ENCODE measurements at places on chromosomes 1 and 21.
A peak's percentile ranks its signal among the peaks of the same experiment; 100 is the strongest.

GRCh38 chr21:25938658-25939395 lies 204.1 kb downstream of the GABPA start:
- DNase-seq: no peak

- DNase-seq: no peak
Observed at GRCh38 chr1:214124915-214125314, 137.1 kb downstream of the PROX1 start.

DNA sequence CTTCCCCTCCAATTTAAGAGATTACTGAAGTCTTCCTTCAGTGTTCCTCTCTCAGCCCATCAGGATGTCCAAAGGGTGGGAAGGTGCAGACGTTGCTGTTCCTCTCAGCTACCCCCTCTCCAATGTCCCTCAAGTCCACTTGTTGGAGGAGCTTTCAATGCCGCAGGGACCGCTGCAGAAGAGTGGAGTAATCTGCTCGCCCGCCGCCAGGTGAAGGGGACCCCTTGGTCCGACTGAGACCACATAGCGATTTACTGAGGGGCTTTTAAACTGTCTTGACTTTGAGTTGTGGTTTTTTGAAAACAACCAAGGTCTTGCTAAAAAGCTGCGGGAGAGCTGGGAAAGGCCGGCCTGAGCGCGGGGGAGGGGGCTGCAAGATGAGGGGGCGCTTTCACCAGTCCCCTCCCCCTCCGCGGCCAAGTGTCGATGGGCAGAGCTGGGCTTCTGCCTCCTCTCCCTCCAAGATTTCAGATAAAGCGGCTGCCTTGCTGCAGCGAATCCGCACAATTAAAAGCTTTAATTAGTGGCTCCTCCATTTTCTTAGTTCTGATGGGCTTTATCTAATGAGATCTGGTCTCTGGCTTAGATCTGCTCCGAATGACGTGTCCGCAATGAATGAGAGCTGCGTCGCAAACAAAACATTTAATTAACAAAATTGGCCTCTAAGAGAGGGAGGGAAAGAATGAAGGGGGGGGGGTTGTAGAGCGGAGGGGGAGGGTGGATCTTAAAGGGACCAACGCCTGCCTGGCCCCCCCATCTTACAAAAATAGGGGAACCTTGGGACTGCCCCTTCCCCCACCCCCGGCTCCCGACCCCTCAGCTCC lies 5.9 kb downstream of the LMO4 start:
- no peak for DNase-seq

GRCh38 chr1:228992907-228993535 lies 257.7 kb downstream of the RHOU start:
- DNase-seq: no peak

GRCh38 chr1:77350012-77350770 lies 68.4 kb downstream of the AK5 start:
- no peak for DNase-seq

DNA sequence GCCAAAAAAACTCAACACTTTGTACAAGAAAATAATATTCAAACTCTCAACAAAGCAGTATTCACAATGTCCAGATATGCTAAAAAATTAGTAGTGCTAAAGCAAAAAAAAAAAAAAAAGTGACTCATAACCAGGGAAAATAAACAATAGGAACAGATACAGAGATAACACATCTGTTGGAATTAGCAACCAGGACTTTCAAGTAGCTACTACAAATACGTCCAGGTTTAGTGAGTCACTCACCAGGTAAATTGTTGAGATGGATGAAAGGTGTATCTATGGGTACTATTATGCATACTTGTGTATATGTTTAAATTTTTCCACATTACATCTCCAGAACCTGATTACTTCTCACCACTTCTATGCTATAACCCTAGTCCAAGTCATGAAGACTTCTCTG lies 144.8 kb upstream of the SLC35F3 start:
- DNase-seq: no peak

DNA sequence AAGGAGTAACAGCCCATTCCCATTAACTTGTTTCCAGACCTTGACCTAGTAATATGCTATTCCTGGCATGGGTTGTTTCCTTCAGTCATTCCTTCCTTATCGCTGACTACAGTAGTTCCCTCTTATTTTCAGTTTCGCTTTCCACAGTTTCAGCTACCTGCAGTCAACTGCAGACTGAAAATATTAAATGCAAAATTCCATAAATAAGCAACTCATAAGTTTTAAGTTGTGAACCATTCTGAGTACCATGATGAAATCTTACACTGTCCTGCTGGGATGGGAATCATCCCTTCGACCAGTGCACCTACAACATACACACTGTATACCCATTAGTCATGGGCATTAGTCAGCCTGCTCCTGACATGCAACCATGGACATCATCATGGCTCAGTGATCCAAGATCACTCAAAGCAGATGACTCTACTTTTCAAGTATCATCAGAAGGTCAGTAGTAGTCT lies 66.7 kb downstream of the CCDC30 start:
- DNase-seq: peak; percentile 3

- no peak for DNase-seq
Observed at GRCh38 chr1:158163000-158163947, 17.4 kb upstream of the CD1D start.

GRCh38 chr1:28260803-28261174 lies 1.5 kb downstream of the SESN2 start:
- DNase-seq: no peak

GRCh38 chr1:29478879-29479278 lies 242.6 kb downstream of the PTPRU start:
- no peak for DNase-seq

DNA sequence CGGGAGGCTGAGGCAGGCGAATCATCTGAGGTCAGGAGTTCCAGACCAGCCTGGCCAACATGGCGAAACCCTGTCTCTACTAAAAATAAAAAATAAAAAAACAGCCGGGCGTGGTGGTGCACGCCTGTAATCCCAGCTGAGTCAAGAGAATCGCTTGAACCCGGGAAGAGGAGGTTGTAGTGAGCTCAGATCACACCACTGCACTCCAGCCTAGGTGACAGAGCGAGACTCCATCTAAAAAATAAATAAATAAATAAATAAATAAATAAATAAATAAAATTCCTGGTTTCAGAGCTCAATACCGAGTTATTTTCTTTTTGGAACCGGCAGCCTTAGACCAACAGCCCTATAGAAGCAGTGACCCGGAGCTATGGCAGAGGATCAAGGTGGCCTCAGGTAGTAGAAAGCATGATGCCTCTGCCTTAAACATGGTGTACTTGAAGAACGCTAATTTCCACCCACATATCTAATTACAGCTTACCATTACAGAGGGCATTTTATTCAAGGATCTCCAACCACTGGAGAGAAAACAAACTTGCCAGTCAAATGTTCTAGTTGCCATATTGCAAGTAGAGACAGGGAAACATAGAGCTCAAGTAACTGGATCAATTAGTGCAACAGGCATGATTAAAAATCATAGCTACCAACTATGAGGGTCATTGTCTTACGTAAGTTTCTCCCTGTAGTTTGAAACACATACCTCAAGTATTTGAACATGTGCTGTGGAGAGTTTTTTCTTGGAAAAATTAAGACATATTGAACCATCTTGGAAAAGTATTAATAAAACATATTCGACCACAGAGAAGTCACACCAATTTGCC lies 2.0 kb upstream of the ENAH start:
- no peak for DNase-seq

- DNase-seq: no peak
Observed at GRCh38 chr1:163168053-163168452, 34.7 kb downstream of the RGS5 start.

- no peak for DNase-seq
Observed at GRCh38 chr1:227959325-227959860, 11.7 kb upstream of the WNT9A start.

- DNase-seq: no peak
Observed at GRCh38 chr1:160748878-160749269, 9.8 kb downstream of the SLAMF7 start.

GRCh38 chr1:240329443-240329842 lies 237.8 kb downstream of the FMN2 start:
- DNase-seq: no peak

- no peak for DNase-seq
Observed at GRCh38 chr21:39080366-39080765, 102.9 kb downstream of the PSMG1 start.

- no peak for DNase-seq
Observed at GRCh38 chr21:37095821-37096220, 22.8 kb downstream of the TTC3 start.

DNA sequence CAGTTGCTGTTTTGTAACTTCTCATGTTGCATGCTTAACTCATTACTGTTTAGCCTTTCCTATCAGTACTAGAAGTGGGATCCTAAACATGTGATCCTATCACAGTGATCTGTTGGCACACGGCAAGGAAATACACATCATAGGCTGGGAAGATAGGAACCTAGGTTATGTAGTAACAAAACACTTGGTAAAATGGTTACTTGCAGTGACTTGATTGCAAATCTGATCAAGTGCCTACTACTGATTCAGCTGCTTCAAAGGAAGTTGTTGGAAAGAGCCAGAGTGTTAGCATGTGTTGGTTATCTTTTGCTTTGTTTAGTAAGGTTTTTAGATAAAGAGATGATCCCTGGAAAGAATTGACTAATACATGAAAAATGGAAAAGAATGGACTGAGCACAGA lies 8.9 kb upstream of the VASH2 start:
- no peak for DNase-seq

DNA sequence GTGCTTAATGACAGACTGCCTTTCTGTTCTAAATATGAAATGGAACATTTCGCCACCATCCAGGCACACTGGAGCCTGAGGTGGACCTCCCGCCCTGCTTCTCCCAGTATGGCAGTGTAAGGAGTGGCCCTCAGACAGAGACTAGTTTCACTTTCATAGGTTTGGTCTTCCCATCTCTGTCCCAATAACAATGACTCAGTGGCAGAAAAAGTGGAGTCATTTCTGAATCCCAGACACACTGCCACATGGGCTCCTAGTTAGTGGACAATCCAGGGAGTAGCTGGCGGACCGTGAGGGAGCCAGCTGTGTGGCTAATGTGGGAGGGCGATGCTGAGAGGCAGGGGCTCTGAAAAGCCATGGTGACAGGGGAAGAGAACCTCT lies 95.6 kb upstream of the TSPAN2 start:
- DNase-seq: no peak

GRCh38 chr1:203406446-203407045 lies 55.6 kb upstream of the FMOD start:
- no peak for DNase-seq
